ENCODE measurements at places on chromosomes 12 and 14. TPM values are rescaled to one million over a fixed set of nuclear protein-coding genes. Genes with fewer than 3 reads are reported as not detected.

The FAM161B gene
- total RNA-seq: 26.0 TPM

The TMBIM4 gene
- total RNA-seq: 205 TPM

- DNase-seq: peak; percentile 6
- no peak overlapping the region for H3K27ac ChIP-seq
- no peaks in the 10 kb centered on the region for H3K27me3 ChIP-seq
- peaks cover 21% of the 10 kb centered on the region for H3K4me1 ChIP-seq
- H3K4me3 ChIP-seq: no peak overlapping the region
Measured at GRCh38 chr14:100896369-100897060, 7.0 kb downstream of the RTL1 start.

GRCh38 chr12:992647-993046, 1.6 kb downstream of the ERC1 start:
- no peak overlapping the region for H3K27ac ChIP-seq
- no peaks in the 10 kb centered on the region for H3K36me3 ChIP-seq
- H3K4me3 ChIP-seq: no peak overlapping the region
- H3K4me1 ChIP-seq: peaks cover 15% of the 10 kb centered on the region
